ENCODE measurements at places on chromosomes 5 and 9.

DNA sequence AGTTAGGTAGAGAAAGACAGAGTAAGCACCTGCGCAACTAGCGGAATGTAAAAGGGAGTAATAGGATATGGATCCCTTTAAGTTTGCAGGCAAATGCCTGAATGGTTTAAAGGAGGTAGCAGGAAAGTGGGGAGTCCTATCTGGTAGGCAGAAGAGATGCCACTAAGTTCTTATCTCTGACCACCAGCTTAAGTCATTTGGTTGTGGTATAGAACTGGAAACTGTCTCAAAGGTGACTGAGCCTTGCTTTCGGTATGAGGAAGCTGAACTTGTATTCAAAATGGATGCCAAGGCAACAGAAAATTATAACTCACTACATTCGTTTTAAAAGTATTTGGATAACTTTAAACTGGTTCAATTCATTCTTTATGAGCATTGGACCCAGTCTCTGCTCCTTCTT lies 475.6 kb downstream of the DMRTA1 start:
- no peak for DNase-seq

DNA sequence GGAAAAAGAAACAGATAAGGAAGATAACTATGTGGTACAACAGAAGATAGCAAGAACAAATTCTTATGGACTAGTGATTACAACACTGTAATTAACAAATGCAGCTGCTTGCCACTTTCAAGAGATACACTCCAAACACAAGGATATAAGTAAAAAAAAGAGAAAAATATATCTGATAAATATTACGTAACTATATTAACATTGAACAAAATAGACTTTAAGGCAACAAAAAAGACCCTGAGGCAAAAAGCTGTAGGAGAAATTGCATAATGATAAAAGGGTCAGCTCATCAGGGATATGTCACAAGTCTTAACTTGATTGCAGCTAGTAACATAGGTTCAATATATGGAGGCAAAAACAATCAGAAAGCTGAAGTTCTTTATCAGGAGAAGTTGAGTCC lies 51.3 kb upstream of the RNF130 start:
- DNase-seq, result no peak

- no peak for DNase-seq
These were observed 159.3 kb downstream of the SPATA31D1 start for GRCh38 chr9:82147798-82148425.

DNA sequence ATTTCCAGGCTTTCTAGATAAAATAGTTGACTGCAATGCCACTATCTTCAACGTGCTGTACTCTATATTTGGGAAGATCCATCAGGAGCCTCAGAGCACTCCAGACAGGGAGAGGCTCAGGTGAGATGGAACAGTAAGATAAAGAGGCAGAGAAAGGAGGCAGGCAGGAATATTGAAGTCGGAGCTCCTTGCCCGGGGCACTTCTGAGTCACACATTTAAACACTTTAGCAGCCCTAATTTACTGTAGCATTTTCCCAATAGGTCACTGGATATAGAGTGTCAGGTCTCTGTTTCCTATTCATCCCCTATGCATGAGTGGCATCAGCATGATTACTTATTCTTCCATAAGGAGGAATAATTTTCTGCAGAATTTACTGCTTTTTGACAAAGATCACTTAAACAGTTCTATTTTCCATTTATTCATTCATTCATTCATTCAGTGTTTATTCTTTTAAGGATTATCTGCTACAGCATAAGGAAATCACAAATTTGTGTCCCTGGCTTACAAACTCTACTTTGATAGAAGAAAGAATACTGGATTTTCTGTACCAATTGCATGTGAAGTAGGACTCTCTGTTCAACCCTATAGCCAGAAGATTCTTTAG lies 170.7 kb downstream of the MAPKAP1 start:
- DNase-seq, result no peak

DNA sequence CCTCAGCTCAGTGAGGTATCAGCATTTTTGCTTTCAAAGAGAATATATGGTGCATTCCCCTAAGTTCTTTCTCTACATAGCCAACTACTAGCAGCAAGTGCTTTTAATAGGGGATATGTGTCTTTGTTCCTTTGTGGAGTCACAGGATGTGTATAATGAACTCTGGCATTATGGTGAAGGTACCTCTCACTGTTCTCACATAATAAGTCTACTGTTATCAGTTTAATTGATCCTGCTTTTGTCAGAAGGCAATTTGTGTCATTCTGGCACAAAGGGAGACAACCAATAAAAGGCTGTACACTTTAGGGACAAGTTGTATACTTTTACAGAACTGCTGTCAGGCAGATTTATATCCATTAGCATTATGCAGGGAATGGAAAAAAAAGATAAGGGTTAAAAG lies 531.4 kb upstream of the RIOK2 start:
- no peak for DNase-seq

- DNase-seq, result no peak
These were observed 3.8 kb upstream of the PDLIM4 start for GRCh38 chr5:132253452-132254320.

- DNase-seq, result no peak
These were observed 75.6 kb downstream of the PRRT1B start for GRCh38 chr9:131620764-131621520.

GRCh38 chr5:154214371-154215106 lies 24.0 kb downstream of the GALNT10 start:
- no peak for DNase-seq

GRCh38 chr5:174724484-174725260 lies at the start of gene MSX2:
MSX2 (plus strand) TSS chr5:174724582; CDS start chr5:174724660, 78 bp downstream.
- DNase-seq, result no peak

DNA sequence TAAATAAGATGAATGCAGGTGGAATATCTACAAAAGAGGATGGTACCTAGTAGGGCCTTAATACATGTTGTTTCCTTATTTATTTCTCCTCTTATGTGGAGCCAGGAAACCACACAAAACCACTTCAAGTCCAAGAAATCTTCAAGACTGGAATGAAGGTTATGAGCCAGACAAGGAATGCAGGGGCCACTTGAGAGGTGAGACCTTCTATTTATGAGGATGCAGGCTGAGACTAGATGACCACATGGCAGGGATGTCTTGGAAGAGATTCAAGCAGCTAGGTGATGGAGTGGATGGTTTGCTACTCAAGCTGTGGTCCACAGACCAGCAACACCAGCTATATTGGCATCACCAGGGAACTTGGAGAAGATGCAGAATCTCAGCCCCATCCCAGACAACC lies 92.2 kb downstream of the TNC start:
- DNase-seq, result no peak
